Caki2 (cell line): ENCODE measurements at places on chromosomes 5 and 9.

DNA sequence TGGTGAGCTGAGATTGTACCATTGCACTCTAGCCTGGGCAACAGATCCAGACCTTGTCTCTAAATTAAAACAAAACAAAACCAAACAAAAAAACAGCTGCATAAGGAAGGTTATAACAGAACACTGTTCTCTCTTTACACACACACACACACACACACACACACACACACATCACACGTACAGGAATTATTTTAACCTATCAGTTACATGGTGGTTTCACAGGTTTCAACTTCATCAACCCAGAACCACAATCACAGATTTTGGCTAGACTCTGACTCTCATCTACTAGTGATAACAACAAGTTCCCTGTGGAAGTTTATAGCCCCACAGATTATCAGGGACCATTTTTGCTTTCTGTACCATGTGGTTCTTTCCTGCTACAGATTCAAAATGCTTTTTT, 60.2 kb downstream of the RPS23 start:
- DNase-seq, result no peak

- no peak for DNase-seq
These were observed 51.8 kb downstream of the NSUN2 start for GRCh38 chr5:6581090-6581489.

DNA sequence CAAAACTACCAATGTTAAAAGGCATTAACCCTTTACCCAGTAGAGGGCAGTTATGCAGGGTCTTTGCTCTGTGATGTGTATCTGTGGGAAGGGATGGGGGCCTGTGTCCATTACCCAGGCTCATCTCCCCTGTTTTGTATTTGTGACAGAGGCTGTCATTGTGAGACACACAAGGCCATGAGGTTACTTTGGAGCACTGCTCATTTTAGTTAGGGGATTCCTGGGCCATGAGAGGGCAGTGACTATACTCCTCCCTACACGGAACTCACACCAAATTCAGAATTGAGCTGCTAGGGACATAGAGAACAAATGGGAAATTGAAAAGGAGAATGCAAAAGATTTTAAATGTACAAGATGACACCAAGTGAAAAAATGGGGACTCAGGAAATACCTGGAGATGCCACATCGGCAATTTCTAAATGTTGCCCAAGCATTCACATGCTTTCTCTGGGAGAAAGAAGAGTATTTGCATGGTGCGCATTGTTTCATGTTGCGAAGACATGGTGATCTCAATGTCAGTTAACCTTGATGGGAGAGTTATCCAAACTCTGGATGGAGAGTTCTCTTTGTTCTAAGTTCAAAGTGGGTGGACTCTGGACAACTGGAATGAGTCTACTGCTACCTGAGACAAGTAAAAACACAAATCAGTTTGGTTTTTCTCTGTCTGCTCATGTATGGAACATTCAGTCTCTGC, 32.5 kb downstream of the C9orf152 start:
- DNase-seq, result no peak

- DNase-seq, result no peak
These were observed 10.0 kb upstream of the GDA start for GRCh38 chr9:72139226-72139625.
